ENCODE measurements at places on chromosomes 1 and 21. TPM values are rescaled to one million over a fixed set of nuclear protein-coding genes. Genes with fewer than 3 reads are reported as not detected.

The KCNT2 gene
- 0.53 TPM for total RNA-seq

The S100A8 gene
- total RNA-seq, result not detected

DNA sequence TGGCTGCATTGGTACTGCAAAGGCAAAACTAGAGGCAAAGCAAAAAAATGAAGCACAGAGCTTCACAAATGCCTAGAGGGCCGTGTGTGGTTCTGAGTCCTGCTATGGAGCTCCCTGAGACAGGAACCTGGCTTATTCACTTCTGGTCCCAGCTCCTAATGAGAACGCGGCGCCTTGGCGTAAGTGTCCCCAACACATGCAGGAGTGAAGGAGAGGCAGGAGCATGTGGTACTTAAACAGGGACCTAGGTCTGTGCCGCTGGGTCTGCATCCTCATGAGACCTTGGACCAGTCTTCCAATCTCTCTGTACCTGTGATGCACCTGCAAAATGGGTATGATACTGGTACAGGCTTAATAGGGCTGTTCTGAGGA is 14.4 kb upstream of the SLC2A7 start:
- DNase-seq, result no peak

The LAMB3 gene
- total RNA-seq, result 142 TPM

GRCh38 chr1:93765099-93765498 is 83.5 kb upstream of the BCAR3 start:
- peak; percentile 64 for DNase-seq

Data from PC-9 (cell line).